ENCODE measurements at places on chromosomes 4 and X.

- DNase-seq, result no peak
These were observed 56.4 kb upstream of the TMEM150C start for GRCh38 chr4:82618103-82618720.

DNA sequence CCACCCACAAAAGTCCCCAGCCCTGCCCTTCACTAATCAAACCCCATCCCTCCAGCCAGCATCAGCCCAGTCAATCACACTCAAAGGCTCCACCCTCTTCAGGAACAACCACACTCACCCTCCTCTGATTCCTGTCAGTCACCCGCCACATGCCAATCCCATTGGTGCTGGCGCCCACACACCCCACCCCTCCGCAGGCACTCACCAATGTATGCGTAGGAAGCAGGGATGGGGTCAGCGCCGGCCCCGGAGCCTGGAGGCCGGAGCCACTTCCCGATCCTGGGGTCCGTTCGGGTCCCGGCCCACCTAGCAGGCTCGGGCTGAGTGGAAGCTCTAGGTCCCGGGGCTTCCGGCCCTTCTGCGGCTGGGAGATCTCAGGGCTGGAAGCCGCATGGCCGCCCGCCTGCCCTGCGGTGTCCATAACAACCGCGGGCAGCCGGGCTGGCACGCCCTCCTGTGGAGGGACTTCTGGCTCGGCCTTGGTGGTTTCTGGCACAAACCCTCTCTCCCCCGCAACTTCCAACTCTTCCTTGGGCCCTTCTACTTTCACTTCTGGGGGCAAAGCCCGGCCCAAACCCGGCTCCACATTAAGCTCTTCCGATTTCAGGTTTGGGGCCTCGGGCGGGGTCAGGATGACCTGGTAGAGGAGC, 7.9 kb upstream of the CFP start:
- no peak for DNase-seq

- DNase-seq, result no peak
These were observed 176.1 kb downstream of the CORIN start for GRCh38 chr4:47661741-47662140.

DNA sequence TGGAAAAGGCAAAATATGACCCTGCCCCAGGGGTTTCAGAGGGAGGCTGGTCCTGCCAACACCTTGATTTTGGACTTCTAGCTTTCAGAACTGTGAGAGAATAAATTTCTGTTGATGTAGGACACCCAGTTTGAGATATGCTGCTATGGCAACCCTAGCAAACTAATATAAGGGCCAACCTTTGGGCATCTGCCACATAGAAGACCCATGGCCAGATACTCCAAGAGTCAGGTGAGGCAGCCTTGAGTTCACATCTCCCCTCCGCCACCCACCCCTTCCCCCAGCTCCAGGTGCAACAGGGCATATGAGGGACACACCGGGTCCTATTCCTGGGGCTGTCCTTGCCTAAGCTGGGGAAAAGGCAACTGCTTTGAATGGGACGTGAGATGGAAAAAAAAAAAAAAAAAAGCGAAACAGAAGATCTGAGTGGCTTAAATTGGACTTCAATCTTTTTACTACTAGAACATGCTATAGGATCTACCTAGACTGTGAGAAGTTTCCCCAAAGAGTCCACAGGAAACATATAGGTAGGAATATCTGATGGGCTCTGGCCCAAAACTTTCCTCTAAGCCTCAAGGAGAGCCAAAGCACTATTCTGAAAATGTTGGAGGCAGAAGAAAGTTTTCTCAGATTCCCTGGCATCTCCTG, 56.5 kb upstream of the PROM1 start:
- DNase-seq, result no peak

GRCh38 chrX:68433981-68434299, 645 bp upstream of the OPHN1 start:
- no peak for DNase-seq

DNA sequence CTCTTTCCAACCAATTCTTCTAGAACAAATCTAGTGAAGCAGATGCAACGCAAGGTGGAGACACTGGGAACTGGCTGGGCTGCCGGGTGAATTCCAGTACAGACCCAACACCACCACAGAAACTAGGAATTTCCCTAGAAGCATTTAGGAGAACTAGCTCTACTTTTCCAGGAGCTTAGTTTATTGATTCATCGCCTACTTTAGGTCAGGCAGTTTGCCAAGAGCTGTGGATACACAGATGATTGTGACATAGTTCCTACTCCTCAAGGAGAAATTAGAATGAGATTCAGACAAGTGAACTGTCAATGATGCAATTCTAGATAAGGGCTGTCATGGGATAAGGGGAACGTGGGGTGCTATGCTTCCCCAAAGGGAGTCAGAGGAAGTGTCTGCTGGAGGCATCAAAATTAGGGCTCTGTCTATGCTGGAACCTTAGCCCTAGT, 350.0 kb downstream of the CAMK2D start:
- no peak for DNase-seq

GRCh38 chr4:123599061-123599919, 202.7 kb downstream of the SPRY1 start:
- no peak for DNase-seq

DNA sequence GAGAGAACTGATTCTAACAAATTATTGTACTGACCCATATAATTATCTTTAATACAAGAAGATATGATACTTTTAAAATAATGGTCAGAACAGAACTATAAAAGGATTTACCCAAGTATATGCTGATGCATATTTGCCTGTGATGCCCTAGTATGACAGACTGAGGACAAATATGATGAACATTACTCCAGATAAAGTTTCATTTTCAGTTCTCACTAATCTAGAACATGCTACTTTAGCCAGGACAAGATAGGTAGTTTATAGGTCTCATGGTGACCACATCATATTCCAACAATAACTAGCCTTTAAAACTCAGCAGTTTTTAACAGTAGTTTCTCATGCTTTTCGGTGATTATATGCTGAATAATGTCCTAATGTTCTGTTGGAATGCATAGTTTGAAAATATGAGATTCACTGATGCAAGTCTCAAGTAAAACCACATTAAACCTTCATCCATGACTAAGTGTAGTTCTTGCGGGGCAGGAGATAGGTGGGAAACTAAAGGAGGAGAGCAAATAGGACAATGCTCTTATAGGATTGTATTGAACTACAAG, 295.2 kb upstream of the AGA start:
- DNase-seq, result no peak

GRCh38 chr4:153266988-153267387, 62.7 kb downstream of the TRIM2 start:
- DNase-seq, result no peak

- DNase-seq, result no peak
These were observed 20.3 kb downstream of the RGS12 start for GRCh38 chr4:3313139-3313538.

GRCh38 chrX:10042055-10042454, 74.9 kb downstream of the CLDN34 start:
- no peak for DNase-seq

- DNase-seq, result no peak
These were observed 52.9 kb upstream of the TRPC5OS start for GRCh38 chrX:111823128-111823527.

- no peak for DNase-seq
These were observed 255.3 kb upstream of the CXXC4 start for GRCh38 chr4:104750008-104750407.

DNA sequence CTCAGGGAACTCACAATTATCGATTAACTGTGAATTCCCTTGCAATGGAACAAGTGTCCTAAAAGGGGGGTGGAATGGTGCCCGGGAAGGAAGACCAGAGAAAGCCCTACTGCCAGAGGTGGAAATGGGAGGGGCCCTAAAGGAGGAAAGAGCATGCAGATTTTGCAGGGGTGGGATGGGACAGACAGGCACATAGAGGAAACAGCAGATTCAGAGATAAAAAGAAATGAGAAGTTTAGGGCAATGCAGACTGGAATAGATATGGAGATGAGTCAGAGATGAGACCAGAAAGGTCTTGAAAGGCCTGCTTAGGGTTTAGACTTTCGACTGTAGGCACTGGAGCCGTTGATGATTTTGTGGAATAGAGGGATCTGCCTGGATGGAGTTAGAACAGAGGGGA, 57.4 kb upstream of the PITX2 start:
- DNase-seq, result no peak

- DNase-seq, result no peak
These were observed 211.2 kb downstream of the SNCA start for GRCh38 chr4:89625599-89626293.

DNA sequence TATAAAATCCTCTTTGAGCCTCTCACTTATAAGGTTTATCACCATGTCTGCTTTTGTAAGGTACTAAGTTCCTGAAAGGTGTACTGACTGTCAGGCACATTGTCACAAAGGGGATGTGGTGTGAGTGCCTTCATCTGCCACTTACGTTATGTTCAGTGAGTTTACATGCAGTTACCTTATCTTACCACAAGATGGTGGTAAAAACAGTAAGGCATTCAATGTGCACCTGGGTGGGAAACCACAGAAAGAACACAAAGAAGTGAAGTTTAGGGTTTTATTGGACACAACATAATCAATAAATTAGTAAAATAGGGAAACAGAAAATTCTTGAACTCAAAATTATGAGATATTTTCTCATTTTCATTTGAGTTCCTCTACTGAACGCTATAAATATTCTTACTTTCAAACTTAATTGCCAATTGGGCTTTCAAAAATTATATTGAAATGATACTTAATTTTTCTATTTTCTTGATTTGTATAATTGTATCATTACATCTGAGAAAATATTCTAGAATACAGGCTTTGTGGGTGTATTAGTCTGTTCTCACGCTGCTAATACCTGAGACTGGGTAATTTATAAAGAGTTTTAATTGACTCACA, 650.8 kb downstream of the PCDH7 start:
- no peak for DNase-seq

GRCh38 chrX:48745222-48745621, 16.3 kb upstream of the GLOD5 start:
- DNase-seq, result no peak

DNA sequence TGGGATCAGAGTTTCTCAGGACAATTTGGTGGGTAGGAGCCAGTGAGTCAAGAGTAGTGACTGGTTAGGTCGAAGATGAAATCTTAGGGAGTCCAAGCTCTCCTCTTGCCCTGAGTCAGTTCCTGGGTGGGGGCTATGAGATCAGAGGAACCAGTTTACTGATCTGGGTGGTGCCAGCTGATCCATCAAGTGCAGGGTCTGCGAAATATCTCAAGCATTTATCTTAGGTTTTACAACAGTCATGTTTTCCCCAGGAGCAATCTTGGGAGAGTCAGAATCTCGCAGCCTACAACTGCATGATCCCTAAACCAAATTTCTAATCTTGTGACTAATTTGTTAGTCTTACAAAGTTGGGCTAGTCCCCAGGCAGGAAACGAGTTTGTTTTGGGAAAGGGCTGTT, 1833.2 kb upstream of the PCDH7 start:
- DNase-seq, result no peak

DNA sequence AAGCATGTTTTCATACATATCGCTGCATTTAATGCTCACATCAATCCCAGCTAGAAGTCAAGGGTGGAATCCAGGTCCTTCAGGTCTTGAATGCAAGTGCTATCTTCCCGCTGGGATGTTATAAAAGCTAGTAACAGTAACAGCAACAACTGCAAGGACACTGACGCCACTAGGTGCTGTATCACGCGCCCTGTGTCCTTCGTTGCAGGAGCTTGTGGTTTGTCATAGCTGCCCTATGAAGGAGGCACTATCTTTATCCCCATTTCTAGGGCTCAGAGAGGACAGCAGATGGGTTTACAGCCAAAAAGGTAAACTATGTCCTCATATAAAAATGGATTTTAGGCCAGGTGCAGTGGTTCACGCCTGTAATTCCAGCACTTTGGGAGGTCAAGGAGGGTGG, 202.9 kb downstream of the NSUN7 start:
- no peak for DNase-seq

DNA sequence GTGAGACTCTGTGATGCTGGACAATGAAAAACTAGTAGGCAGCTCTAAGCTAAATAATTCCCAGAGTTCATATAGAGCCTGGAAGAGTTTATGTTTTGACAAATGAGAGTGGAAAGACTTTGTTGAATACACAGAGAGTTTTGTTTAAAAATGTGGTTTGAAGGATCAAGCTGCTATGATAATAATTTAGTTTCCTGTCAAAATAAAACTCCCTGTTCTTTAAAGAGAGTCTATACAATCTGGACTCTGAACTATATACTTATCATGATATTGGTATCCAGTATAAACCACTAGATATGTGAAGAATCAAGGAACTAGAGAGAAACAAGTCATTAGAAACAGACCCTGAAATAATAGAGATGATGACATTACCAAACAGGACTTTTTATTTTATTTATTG, 158.6 kb downstream of the C4orf33 start:
- DNase-seq, result no peak

GRCh38 chr4:131098976-131099375, 2003.0 kb downstream of the C4orf33 start:
- DNase-seq, result no peak

- no peak for DNase-seq
These were observed 32.3 kb upstream of the BBS12 start for GRCh38 chr4:122700178-122700725.

DNA sequence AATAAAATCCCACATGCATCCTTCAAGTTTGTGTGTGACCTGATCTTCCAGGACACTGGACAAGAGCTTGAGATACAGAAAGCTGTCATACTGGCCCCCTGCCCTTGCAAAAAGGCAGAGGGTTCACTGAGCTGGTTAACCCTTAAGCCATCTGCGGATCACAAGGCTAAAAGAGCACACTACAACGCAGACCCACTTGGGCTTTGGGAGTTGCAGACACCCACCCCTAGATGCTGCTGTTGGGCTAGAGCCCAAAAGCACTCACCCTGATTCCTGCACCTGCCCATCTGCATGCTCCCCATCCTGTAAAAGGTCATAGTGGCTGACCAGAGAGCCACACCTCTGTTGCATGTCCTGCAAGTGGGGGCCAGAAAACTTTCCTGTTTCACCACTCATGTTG, 51.1 kb downstream of the TXK start:
- no peak for DNase-seq

DNA sequence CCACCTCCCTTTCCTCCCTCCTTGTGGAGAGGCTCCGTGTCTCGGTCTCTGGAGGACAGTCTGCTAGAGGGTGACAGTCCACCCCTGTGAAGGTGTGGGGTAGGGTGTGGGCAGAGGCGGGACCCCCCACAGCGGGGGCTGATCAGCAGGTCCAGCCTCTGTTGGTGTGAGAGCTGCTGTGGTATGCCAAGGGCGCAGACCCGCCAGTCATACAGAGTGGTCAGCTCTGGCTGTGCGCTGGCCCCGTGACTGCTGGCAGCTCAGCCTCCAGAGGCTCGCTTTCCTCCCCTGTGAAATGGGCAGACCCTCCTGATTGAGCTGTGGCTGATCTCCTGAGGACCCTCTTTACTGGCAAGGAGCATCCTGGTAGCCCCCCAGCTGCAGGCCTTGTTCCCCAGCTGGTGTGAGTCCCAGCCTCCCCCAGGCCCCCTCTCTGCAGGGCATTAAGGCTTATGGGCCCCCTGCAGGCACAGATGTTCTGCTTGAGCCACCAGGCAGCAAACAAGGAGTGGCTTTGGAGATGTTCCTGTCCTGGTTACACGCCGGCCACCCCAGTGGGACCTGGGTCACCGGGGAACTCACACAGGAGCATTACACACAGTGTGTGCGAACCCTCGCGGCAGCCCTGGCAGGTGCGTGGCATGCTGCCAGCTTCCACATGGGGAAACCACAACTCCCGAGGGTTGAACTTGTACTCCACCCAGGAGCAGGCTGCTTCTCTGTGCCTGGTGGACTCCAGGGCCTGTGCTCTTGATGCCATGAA, 76.8 kb downstream of the PPP2R2C start:
- no peak for DNase-seq

Measured in activated CD4-positive, CD25-positive, alpha-beta regulatory T cell treated with anti-CD3 and anti-CD28 coated beads, Interleukin-2, amount 50 U/mL, for 16 hours (primary cell).